ENCODE measurements at places on chromosomes 6 and 20.

- DNase-seq, result peak; percentile 18
Measured at GRCh38 chr20:24017458-24017755, 28.8 kb upstream of the GGTLC1 start.

- DNase-seq, result no peak
Measured at GRCh38 chr20:45254383-45255262, at the start of gene SLPI. Gene SLPI (minus strand): TSS chr20:45254564. CDS start chr20:45254543, 21 bp downstream.

GRCh38 chr20:50107086-50107660 lies 5.8 kb downstream of the UBE2V1 start:
- no peak for DNase-seq

GRCh38 chr6:75196081-75196687 lies 9.7 kb downstream of the COL12A1 start:
- DNase-seq, result no peak

GRCh38 chr6:119559586-119559985 lies 210.0 kb upstream of the MAN1A1 start:
- DNase-seq, result no peak

DNA sequence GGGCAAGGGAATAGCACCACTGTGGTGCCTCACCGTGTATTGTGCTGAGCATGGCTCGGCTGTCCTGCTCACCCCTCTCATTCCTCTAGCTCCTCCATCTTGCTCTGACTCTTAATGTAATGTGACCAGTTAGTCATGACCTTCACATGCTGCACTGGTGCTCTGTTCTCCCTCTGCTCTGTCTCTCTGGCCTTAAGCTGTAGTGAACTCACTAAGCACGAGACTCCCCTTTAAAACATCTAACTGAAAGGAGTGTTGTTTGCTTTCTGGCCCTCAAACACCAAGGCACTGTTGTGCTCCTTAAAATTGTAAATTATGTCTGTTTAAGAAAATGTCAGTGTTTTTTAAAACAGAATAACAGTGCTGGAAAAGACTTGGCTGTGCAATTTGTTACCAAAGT lies 140.4 kb downstream of the HDGFL1 start:
- no peak for DNase-seq

DNA sequence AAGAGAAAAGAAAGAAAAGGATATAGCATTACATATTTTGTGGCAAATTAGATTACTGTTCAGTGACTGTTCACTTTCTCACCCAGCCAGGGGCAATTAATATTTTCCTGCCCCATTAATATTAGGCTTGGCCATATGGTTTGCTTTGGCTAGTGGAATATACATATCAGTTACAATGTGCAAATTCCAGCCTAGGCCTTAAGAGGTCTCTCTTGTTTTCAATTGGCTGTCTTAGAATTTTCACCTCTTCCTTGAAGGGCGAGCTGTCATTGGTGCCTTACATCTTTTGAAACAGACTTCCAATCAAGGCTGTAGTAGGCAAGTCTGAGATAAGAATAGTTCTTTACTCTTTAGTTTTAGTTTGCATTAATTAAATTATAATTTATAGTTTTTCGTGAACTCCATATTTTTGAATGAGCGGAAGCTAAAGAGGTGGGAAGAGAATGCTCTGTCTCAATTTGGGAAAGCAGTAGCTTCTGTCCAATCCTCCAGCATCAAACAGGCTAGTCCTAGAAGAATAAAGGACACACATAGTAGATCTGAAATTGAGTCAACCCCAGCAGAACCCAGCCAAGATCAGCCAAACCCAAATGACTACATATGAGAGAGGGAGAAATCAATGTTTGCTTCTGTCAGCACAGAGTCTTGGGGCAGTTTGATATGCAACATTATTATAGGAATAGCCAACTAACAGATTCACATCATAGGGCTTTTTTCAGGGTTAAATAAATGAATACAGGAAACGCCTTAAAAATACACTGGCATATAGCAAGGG lies 6.3 kb upstream of the CSNK2A1 start:
- no peak for DNase-seq

- DNase-seq, result no peak
Measured at GRCh38 chr6:72950114-72950860, 275.0 kb downstream of the KHDC1L start.

DNA sequence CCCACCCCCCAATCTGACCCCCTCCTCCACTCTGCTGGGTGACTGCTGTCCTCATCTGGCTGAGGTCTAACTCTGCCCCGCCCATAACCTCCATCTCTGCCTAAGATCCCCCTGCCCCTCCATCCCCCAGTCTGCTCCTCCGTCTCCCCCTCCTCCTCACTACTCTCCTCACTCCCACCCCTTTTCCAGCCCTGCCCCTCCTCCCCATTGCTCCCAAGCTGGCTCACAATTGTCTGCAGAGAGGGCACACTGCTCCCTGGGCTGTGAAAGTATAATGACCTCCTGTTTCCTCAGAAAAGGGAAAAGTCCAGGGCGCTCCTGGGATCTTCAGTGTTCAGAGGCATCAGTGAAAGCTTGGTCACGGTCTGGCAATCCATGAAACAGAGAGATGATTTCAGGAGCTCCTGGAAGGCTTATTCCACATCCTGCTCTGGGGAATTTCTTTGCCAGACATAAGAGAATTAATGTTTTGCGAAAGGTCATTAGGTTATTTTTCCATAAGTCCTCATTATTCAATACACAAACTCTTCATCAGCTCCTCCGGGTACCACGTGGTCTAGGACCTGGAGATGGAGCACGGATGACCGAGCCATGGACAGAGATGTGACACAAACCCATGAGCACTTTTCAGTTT lies 21.5 kb downstream of the CST5 start:
- no peak for DNase-seq

- DNase-seq, result no peak
Measured at GRCh38 chr6:43946641-43947363, 176.8 kb downstream of the VEGFA start.

- DNase-seq, result no peak
Measured at GRCh38 chr20:4014031-4014474, 1.3 kb downstream of the RNF24 start.

All from T-helper 2 cell (primary cell).